ENCODE measurements at places on chromosomes 6 and 20. TPM values are rescaled to one million over a fixed set of nuclear protein-coding genes. Genes with fewer than 3 reads are reported as not detected.

- no peak for DNase-seq
Observed at GRCh38 chr20:50804437-50805348, 9.8 kb downstream of the BCAS4 start.

DNA sequence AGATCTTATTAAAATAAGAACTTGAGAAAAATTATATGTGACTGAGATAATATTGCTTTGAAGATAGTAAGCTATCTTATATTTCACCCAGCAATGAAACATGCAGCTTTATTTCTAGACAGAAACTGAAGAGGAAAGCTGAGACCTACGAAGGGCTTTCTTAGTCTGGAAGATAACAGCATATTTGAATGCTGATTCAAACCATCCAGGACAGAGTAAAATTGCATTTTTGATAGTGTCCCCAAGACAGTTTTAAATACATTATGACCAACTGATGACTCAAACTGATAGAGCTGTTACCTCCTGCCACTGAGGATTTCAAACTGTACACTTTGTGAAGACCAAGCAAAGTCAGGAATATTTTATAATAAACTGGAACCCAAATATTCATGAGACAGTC is 409.6 kb downstream of the GRIK2 start:
- no peak for DNase-seq

DNA sequence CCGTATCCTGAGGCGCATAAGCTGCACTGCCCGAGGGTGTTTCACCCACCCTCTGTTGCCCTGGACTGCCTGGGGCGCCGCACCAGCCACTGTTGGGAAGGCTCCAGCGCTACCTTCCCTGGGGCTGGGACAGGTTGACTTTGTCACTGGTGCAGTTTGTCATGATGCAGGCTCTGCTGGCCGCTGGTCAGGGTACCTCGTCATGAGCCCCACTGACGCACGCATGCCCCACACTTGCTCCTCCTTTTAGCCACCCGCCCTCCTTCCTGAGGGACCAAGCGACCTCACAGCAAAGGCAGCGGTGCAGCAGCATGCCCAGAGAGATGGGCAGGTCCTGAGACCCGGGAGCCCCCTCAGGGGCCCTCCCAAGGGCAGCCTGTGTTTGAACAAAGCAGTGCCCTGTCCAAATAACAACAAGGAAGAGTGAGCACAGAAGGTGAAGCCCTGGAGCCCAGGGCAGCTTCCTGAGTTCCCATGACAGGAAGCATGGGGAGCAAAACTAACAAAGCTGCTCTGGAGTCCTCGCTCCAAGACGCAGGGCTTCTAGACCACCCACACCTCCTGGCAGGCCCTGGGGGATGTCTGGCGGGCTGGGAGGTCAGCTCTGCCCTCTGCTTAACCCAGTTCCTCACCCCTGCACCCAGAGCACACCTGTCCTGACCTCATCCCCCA is 50.1 kb upstream of the SMOC2 start:
- DNase-seq: no peak

DNA sequence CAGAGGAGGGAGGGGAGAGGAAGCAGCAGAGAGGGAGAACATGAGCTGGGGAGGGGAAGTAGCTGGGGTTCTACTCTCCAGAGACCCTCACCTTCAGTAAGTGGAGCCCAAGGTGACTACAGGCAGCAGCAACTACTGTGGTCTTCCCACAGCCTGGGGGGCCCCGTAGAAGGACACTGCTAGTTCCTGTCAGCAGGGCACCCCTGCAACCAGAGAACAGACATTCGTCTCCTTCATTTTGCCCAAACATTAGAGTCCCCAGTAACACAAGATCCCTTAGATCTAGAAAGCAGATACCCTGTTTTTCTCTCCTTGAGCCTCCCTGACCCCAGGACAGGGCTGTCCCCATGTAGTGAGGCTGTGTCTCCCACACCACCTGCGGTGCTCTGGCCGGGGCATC is 8.2 kb downstream of the GNMT start:
- DNase-seq: no peak

- DNase-seq: no peak
Observed at GRCh38 chr6:167125410-167125809, 2.5 kb downstream of the CCR6 start.

- no peak for DNase-seq
Observed at GRCh38 chr20:56324806-56325205, 34.0 kb upstream of the FAM210B start.

- no peak for DNase-seq
Observed at GRCh38 chr6:143112084-143112768, 51.5 kb downstream of the AIG1 start.

- peak; percentile 67 for DNase-seq
Observed at GRCh38 chr6:25485821-25486534, 166.0 kb upstream of the SCGN start.

DNA sequence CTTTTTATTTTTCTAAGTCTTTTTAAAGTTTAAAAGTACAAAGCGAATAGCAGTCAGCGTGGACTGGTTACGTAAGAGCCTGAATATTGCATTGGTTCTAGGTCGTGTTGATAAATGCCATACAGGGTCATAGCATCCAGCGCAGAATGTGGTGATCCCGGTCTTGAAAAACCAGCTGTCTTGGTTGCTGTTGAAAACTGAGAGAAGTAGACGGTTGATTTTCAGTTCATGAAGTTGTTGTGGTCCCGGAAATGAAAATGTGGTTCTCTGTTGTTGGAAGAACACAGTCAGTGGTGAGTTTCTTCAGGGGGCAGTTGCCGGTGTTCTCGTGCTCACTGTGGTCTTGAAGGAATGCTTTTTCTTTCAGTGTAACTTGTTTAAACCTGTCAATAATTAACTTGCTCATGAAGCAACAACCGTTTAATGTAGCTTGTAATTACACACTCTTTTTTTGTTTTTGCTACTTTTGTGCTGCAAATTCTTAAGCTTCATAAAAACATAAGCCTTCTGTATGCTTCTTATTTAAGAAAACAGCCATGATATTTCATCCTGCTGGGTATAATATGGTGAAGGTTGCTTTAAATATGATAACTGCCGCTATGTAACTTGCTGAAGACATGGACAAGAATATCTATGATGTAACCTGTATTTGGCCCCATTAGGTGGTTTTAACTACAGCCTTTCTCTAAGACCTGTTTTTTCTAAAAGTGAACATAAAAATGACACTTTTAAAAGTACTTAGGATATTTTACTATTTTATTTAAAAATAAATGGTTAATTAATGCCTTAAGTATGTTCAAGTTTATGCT is 64.8 kb upstream of the KIF25 start:
- DNase-seq: no peak

- DNase-seq: no peak
Observed at GRCh38 chr20:10954137-10954840, 280.5 kb upstream of the JAG1 start.

- DNase-seq: no peak
Observed at GRCh38 chr6:147164761-147165160, 39.5 kb upstream of the STXBP5 start.

The LBP gene
- 6.3 TPM for total RNA-seq

The CRIP3 gene
- total RNA-seq: 1.5 TPM

The CNKSR3 gene
- 18.1 TPM for total RNA-seq

The ULBP1 gene
- total RNA-seq: not detected

The HLA-DQA1 gene
- 6.5 TPM for total RNA-seq

The FABP7 gene
- total RNA-seq: not detected

The HTR1E gene
- total RNA-seq: not detected

The FAM83D gene
- total RNA-seq: 0.88 TPM

The TUBB2B gene
- total RNA-seq: 2.1 TPM

The BPIFB2 gene
- total RNA-seq: not detected

The MATN4 gene
- total RNA-seq: 0.15 TPM
